ENCODE measurements at places on chromosomes 3 and 15. TPM values are rescaled to one million over a fixed set of nuclear protein-coding genes. Genes with fewer than 3 reads are reported as not detected.

SEC22C gene
- 43.8 TPM for total RNA-seq

SYNPR gene
- total RNA-seq: not detected

CHCHD4 gene
- total RNA-seq: 7.9 TPM

DNA sequence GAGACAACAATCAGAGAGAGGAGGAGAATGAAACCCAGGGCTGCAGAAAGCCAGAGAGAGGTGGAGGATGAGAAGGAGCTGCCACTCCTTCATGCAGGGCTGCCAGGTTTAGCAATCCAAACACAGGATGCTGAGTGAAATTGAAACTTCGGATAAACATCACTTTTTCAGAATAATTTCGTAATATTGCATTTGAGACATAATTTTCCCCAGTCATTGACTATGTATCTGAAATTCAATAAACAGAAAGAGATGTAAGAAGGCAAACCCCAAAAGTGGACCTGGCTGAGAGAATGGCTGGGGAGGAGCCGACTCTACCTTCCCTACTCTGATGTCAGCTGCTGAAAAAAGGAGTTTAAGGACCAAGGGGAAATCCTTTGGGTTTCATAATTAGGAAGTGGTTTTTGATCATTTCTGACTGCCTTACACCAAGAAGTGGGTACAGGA lies 33.8 kb downstream of the SLC9A9 start:
- DNase-seq: no peak

DNA sequence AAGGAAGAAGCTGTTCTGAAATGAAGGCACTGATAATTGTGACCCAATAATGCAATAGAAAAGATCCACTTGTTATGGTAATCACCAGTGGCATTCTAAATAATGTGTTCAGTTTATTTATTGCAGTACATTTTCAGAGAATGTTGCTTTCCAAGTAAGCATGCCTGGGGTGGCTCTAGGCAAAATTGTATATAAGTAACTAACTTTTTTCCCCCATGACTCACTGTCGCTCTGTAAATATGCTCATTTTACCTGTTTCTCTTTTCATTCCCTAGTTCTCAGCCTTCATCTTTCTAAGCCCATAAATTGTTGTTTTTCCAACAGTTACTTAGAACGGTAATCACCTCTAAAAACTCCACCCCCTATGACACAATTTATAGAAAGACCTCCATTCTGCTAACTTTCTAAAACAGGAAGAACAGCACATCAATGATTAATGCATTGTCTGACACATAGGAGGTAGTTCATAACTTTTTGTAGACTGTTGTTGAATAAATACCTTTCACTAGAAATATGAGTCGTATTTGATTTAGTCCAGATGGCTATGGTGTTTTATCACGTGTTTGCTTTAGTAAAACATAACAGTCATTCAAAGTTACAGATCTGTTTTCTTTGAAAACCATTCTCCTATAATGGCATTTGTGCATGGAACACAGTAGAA lies 143.1 kb downstream of the LSAMP start:
- DNase-seq: no peak

- no peak for DNase-seq
Measured at GRCh38 chr15:31024979-31025378, 33.6 kb upstream of the MTMR10 start.

- no peak for DNase-seq
Measured at GRCh38 chr3:51955175-51955892, at the start of gene GPR62. Gene GPR62, plus strand, starts transcription at chr3:51955381. Its CDS starts 272 bp downstream, at chr3:51955653.

DNA sequence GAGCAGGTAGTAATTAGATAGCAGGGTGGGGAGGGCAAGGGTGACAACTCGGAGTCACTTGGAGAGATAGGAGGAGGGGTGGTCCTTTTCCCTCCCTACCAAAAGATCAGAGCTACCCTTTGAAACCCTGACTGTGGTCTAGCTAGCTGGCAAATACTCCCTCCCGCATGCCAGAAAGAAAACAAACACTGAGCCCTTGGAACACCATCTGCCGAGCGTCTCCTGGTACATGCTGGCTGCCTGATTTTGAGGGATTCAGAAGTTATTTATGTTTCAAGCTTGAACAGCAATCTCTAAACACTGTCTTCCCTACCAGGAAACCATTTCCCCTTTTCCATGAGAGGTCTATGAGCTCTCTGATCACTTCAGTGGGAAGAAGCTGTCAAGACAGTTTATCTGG lies 291.6 kb upstream of the CFAP20DC start:
- no peak for DNase-seq

DNA sequence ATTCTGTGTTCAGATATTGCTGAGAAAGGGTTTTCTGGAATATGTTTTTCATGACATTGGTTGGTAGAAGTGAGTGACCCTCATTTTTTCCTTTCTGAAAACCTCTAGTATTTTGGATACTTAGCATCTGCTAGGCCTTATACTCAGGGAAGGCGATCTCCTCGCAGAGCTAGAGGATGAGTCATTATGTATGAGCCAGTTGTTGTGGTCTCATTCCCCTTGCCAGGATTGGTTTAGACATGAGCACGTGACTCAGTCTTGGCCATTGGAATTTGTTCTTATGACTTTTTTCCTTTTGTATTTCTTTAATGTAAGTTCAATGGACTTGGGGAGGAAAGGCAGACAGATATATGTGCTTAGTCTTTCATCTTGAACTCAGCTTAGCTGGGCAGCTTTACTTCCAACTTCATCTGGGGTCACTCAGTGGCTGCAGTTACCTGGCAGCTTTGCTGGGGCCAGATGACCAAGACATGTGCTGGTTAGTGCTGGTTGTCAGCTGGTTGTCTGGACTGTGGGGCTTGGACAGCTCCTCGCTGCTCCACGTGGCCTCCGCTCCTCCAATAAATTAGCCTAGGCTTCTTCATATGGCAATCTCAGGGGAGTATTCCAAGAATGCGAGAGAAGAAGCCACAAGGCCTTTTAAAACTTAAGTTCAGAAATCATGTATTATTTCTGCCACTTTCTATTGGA lies 207.5 kb downstream of the IL20RB start:
- no peak for DNase-seq

DNA sequence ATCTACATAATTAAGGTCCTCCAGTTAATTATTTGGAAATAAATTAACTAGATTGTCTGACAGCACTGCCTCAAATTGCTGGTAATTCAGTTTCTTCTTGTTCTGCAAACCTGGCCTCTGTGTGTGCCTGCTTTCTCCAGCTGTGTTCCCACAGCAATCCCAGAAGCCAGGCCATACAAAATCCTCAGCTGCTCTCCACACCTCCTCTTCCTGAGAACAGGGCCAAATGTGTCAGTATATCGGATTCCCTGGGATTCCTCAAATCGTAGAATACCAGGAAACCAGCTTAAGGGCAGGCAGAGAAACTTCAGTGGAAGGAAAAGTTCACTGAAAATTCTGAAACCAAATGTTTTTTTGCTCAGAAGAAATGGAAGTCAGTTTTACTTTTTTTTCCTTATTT lies 261.4 kb downstream of the ZMAT3 start:
- no peak for DNase-seq

- no peak for DNase-seq
Measured at GRCh38 chr3:101142160-101142559, 148.9 kb upstream of the ABI3BP start.

Data from posterior vena cava (tissue), 2 donors.